ENCODE measurements at places on chromosomes 12 and 14.

- DNase-seq: no peak
Observed at GRCh38 chr12:98823012-98823411, 177.9 kb downstream of the APAF1 start.

- DNase-seq: peak; percentile 5
Observed at GRCh38 chr12:99658671-99659349, 11.3 kb downstream of the GARIN6 start.

- no peak for DNase-seq
Observed at GRCh38 chr12:96454396-96454795, 35.0 kb upstream of the CFAP54 start.

DNA sequence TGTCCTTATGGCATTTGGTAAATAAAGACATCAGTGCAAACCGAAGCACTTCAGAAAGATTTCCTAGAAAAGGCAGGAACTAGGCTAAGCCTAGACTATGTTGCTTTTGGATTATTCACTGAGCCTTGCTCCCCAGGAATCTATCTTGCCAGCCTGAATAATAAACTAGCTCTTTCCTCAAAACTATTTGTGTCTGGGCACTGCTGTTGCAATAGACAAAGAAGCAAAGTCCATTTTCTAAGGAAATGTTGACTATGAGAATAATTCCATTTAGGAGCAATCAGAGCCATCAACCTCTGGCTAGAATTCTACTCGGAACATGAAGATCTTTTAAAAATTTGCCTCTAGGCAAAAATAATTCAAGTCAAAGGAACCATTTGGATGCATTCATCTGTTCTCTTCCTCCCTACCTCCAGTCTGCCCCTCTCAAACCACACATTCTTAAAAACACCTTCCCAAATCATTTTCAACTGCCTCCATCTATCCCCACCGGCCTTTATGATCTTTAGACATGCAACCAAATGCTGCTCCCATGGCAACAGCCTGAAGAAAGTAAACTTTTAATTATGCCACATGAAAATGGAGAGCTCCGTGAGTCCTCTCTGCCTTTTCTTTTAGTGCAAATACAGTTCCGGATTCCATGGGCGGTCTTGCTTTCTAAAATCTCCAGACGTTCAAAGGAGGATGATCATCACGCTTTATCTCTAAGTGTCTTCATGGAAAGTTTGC is 61.5 kb upstream of the FZD10 start:
- no peak for DNase-seq

DNA sequence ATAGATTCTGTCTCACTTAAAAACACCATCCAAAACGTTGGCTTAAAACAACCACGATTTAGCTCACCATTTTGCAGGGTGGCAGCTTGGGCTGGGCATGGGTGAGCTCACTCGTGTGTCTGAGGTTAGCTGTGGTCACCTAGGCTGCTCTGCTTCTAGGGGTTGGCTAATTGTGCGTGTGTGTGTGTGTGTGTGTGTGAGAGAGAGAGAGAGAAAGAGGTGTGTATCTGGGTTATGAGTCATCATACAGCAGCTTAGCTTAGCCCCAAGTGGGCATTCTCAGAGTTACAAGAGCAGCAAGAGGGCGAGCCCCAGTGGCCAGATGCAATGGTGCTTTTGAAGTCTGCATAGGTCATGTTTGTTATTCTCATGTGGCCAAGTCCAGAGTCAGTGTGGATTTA is 6.0 kb downstream of the FBXW8 start:
- peak; percentile 90 for DNase-seq
